ENCODE measurements at places on chromosomes 16 and 17.

GRCh38 chr17:58066401-58066800 lies 16.8 kb upstream of the DYNLL2 start:
- no peak for DNase-seq

- DNase-seq = peak; percentile 71
Observed at GRCh38 chr16:57422026-57422944, 17.7 kb downstream of the CCL17 start.

GRCh38 chr17:40291281-40291664 lies 3.6 kb downstream of the CDC6 start:
- DNase-seq = no peak

- no peak for DNase-seq
Observed at GRCh38 chr17:69323806-69324205, 3.1 kb downstream of the ABCA5 start.

DNA sequence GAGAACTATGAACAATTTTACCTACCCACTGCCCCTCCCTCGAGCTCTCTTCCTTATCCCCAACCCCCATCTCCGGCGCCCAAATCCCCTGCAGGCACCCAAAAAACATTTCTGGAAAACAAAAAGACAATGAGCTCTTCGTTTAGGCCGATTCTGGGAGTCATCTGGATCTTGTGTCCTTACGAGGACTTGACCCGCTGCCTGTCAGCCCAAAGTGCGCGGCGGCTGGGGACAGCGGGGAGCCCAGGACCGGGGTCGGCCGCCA lies 524 bp downstream of the STRADA start:
- DNase-seq = no peak

DNA sequence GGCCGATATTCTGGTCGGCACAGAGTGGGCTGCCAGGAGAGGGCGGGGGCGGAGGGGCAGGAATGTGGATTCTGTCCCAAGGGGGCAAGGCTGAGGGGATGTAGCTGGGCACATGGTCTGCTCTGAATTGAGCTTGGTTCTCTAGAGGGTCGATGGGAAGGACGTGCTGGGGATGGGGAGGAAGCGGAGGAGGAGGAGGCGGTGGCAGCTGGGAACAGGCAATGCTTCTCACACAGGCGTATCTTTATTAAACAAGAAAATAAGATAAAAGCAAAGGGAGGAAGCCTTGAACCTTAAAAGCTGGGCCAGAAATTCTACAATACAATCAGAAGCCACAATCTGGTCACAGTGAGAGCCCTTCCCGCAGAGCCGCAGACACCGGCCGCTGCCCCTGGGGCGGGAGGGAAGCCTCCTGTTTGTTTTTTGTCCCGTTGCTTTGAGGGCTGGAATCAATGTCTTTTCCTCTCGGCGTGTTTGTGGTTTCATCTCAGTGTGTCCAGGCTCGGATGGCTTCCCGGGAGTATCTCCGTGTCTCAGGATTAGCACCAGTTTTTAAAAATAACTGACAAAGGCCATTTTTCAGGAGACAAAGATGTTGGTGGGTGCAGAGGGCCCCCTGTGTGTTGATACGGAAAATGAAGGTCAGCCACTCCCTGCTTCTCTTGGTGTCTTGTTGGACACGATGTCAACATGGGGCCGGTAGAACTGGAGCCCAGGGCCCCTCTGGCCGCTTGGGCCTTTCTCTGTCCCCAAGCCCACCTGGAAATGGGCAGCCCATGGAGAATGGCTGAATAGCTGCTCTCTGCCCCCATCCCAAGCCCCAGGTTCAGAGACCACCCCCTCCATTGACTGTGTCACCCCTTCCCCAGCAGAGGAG lies 12.3 kb upstream of the SLC7A5 start:
- DNase-seq = peak; percentile 54

GRCh38 chr16:56684926-56685590 lies 2.8 kb downstream of the MT1X start:
- no peak for DNase-seq

DNA sequence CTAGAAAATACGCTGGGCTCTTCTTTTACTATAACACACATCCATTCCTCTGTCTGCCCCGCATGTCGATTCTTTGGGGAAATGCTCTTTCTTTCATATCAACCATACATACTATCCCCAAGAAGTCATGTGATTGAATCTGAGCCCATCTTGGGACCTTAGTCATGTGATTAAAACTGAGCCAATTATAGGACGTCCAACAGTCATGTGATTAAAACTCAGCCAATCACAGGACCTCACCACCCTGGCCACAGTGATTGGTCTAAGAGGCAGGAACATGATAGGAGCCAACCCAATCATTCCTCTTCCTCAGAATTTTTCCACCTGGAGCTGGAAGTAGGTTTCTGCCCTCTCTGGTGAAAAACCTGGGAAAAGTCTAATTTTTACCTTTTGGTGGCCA lies 78.8 kb downstream of the TMEM114 start:
- DNase-seq = no peak

DNA sequence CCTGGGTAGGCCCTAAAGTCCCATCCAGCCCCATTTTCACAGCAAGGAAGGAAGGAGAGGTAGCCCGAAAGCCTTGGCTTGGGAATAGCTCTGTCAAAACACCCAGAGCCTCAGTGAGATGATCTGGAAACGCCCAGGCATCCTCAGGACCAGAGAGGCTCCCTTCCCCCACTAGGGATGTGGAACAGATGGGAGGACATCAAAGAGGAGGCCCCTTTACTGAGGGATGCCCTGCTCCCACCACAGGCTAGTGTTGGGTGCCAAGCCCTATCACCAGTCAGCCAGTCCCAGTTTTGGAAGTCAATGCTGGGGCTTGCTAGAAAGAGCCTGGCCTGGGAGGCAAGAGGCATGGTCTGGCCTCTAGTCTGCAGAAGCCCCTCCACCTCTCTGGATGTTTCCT lies 4.7 kb downstream of the TPPP3 start:
- peak; percentile 40 for DNase-seq

GRCh38 chr16:31713945-31714902 lies 159.4 kb upstream of the ZNF267 start:
- DNase-seq = peak; percentile 66

DNA sequence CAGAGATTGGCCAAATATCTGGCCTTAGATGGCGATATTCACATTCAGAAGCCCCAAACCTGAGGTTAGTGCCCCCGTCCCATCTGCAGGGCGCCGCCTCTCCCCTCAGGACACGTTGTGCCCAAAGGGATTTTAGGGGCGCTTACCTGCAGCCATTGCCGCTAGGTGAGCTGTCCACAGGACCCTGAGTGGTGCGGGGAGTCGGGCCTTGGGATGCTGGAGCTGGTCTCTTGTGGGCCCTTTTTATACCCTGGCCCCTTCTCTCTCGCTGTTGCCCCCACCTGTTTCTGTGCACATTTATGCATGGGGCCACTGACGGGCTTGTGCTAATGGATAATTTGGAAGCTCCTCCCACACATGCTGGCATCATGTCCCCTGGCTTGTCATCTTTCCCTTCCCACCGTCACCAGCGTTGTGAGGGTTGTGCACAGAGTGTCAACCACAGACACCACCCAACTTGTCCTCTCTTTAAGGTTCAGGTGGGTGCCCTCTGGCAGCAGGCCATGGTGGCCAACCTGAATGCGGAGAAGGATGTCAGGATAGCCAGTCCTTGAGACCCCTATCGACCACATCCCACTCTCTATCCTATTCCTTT lies at the start of gene CSHL1:
TSS of gene CSHL1 (minus strand) at position 218 of the 595 bp plus-strand sequence. CDS start at position 156, 62 bp downstream.
- DNase-seq = peak; percentile 43

DNA sequence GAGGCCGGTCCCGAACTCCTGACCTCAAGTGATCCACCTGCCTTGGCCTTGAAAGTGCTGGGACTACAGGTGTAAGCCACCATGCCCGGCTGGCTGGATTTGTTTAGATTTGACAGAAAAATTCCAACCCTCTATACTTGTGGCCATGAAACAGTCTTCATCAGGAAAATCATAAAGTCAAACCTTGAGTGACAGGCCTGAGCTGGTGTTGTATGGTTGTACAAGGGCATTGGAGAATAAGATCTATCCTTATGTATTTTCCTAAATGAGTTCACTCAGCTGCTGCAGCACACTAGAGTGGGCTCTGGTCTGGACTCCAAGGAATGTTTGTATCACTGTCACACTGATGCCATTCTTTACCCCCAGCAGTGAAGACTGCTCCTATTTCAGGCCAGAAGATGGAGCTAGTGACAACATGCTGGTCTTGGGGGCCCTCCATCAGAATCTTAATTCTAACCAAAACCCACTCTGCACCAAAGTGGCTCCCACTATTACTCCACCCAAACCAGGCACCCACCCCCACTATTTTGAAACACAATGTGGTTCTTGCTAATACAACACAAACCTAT lies 27.4 kb downstream of the SNX11 start:
- DNase-seq = no peak

- no peak for DNase-seq
Observed at GRCh38 chr17:17411692-17412091, 65.1 kb upstream of the MED9 start.

DNA sequence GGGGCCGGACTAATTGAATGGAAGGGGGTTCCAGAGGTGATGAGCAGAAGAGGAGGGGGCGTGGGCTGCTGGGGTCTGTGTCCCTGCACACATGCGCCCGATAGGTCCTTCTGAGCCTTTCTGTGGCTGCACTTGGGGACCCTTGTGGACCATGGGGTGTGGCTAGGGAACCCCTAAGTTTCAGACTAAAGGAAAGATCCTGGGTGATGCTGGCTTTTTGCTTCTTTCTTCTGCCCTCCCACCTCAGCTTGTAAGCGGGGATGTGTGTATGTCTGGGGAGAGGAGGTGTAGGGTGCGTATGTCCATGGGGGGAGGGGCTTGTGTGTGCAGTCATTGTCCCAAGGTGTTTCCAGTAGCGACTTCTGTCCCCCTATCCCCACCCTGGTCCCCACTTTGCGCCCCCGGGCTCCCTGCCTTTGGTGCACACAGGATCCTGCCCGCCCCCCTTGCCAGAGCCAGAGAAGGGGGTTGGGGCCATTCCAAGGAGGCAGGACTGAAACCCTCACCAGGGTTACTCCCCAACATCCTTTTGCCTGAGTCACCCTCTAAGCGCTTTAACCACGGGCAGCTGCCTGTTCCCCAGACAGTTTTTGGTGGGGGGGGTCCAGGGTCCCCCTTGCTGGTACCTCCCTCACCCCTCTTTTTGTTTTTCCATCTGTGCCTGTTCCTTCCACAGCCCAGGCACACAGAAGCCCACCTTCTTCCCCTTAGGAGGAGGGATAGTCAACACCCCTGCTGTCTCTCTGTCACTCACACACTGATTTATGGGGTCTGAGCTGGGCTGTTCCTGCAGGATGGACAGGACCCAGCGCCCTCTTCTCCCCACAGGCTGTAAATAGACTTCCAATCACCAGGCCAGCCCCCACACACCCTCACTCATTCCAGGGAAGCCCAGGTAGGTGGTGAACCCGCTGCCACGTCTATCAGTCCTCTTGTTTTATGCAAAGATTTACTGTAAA lies 83.2 kb downstream of the ARHGAP23 start:
- DNase-seq = peak; percentile 54

GRCh38 chr17:6894206-6894528 lies 62.6 kb upstream of the TEKT1 start:
- DNase-seq = peak; percentile 74

DNA sequence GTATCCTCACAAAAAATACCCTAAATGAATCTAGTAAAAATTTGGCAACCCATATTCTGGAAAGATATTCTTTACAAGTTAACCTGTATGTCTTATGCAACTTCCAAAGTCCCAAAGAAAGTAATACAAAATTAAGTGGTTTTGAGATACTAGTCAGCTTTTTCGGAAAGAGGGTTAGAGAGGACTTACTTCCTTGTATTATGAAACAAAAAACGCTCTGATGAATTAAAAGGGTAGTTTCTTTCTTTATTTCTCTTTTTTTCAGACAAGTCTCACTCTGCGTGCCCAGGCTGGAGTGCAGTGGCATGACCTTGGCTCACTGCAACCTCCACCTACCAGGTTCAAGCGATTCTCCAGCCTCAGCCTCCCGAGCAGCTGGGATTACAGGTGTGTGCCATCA lies 51.6 kb downstream of the KANSL1 start:
- no peak for DNase-seq

DNA sequence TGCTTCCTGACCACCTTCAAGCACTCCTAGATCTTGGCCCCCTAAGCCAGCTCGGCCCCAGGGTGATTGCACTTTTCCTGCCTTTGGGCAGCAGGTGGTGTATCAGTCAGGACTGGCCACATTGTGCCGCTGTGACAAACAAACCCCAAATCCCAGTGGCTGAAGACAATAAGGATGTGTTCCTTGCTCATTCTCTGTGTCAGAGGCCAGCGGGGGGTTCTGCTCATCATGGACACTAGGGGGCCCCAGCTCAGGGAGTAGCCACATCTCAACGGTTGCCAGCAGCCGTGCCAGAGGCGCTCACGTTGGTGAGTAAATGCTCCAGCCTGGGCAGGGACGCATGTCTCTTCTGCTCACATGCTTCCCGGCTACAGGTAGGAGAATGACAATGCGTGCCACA lies 60.4 kb downstream of the ZDHHC7 start:
- no peak for DNase-seq

GRCh38 chr16:78100112-78100467 lies 636 bp downstream of the WWOX start:
- DNase-seq = no peak

GRCh38 chr16:10256784-10257641 lies 74.8 kb upstream of the GRIN2A start:
- DNase-seq = peak; percentile 60

GRCh38 chr16:54120846-54121480 lies 165.6 kb downstream of the IRX3 start:
- DNase-seq = no peak

DNA sequence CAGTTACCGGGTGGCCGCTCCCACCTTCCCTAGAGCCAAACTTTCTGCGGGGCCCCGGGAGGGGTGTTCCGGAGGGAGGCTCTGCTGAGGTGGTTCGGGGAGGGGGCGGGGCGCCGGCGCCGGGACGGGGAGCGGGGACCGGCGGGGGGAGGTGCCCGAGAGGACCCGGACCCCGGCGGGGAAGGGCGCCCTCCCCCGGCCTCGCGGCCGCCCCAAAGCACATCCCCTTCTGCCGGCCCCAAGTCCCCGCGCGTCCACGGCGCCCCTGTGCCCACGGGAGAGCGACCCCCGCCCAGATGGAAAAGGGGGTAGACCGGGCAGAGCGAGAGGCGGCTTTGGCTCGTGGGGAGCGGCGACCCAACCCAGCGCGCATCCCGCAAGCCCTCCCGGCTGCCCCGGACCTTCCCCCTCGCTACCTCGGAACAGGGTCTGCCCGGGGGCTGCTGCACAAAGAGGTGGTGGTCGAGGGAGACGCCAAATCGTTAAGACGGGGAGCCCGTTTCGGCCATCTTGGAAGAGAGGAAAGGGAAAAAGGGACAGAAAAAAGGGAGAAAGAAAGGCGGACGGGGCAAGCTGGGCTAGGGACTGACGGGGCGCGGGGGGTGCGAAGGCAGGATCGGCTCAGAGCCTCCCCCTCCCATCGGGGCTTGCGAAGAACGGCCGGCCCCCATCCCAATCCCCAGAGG lies 530 bp downstream of the PCGF2 start:
- DNase-seq = peak; percentile 67

DNA sequence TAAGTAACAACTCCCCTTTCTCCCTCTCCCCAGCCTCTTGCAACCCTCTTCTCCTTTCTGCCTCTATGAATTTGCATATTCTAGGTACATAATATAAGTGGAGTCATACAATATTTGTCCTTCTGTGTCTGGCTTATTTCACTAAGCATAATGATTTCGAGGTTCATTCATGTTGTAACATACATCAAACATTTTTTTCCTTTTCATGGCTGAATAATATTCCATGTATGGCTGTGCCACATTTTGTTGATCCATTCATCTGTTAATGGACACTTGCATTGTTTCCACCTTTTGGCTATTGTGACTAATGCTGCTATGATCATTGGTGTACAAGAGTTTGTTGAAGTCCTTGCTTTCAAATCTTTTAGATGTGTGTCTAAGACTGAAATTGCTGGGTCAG lies 17.6 kb upstream of the FA2H start:
- DNase-seq = no peak

GRCh38 chr17:21061971-21062526 lies 19.2 kb upstream of the USP22 start:
- DNase-seq = no peak

- DNase-seq = no peak
Observed at GRCh38 chr17:72535779-72536178, 415.0 kb downstream of the SOX9 start.

Data from islet precursor cell (in vitro differentiated cells).